EL (cell line): ENCODE measurements at places on chromosomes 7 and 10.

GRCh38 chr10:45460235-45460878 is 86.3 kb downstream of the ALOX5 start:
- no peak for DNase-seq

GRCh38 chr10:131071721-131072120 is 239.8 kb downstream of the TCERG1L start:
- no peak for DNase-seq

GRCh38 chr7:101985057-101985902 is 167.9 kb downstream of the CUX1 start:
- DNase-seq, result no peak

- no peak for DNase-seq
These were observed 91.3 kb downstream of the CYTH3 start for GRCh38 chr7:6181136-6181535.

DNA sequence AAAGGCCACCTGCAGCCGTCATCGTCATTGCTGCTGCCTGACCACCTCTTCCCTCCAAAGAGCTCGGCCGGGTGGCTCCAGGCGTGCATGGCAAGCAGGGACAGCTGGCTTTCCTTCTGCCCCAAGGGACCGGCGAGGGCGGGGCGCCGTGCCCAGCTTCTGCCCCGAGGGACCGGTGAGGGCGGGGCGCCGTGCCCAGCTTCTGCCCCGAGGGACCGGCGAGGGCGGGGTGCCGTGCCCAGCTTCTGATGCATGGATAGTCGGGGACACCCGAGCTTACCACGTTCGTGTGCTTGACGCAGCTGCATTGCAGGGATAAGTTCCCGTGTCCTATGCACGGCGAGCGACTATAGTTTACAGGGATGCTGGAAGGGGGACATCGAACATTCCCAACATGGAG is 27.0 kb downstream of the CFAP46 start:
- no peak for DNase-seq

- peak; percentile 19 for DNase-seq
These were observed 106.9 kb upstream of the RHEB start for GRCh38 chr7:151626422-151627115.

DNA sequence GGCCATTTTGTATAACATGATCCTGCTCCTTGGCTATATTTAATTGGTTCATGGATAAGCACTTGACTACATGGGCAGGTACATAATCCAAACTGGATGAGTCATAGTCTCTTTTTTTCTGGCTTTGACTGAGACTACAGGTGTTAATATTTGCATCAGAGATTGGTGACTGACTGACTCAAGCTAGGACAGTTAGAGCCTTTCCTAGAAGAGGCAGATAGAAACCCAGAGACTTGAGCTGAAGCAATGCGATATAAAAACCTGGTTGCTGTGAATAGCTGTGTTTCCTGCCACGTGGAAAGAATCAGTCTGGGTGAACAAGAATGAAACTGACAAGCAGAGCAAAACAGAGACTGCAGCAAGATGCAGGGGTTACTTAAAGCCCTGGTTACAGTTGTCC is 81.0 kb downstream of the SAMD9 start:
- no peak for DNase-seq

DNA sequence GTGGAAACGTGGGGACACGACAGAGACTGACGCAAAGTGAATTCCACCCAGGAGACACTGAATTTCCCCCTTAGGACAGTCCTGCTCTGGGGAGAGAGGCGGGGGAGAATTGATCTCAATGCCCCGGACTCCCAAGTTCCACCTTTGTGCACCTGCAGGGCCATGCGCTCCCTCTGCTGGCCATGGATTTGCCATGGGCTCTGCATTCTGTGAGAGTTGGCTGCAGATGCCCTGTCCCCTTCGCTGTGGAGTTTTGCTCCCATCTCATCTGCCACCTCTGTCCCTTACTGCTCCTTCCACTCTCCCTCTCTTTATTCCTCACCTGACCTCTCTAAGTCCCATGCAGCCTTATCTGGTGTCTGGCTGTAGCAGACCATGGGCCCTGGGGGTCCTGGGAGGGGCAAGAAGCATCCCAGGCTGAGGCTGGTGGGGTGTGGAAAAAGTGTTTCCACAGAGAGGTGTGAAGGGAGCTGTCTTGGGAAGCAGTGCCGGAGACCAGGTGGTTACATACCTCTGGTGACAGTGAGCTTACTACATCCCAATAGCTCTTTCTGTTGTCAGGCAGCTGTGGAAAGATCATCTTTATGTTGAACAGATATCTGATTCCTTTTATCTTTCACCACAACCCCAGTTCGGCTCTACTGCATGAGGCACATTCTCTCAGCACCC is 14.3 kb downstream of the GHRHR start:
- no peak for DNase-seq

DNA sequence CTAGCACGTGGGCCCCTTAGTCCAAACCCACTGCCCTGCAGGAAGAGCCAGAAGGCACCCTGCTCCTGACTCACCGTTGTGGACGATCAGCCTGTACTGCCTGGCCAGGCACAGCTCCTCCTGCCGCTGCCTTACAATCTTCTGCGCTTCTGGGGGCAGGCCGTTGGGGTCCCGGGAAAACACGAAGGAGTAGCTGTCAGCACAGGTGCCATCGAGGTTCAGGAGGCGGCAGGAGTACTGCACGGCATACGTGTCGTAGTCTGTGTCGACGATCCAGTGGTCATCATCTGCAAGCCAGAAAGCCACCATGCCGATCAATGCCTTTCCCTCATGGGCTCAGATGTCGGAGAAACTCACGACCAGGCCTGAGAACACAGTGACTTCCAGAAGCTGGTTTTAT is 7.3 kb downstream of the RBP4 start:
- DNase-seq, result no peak

DNA sequence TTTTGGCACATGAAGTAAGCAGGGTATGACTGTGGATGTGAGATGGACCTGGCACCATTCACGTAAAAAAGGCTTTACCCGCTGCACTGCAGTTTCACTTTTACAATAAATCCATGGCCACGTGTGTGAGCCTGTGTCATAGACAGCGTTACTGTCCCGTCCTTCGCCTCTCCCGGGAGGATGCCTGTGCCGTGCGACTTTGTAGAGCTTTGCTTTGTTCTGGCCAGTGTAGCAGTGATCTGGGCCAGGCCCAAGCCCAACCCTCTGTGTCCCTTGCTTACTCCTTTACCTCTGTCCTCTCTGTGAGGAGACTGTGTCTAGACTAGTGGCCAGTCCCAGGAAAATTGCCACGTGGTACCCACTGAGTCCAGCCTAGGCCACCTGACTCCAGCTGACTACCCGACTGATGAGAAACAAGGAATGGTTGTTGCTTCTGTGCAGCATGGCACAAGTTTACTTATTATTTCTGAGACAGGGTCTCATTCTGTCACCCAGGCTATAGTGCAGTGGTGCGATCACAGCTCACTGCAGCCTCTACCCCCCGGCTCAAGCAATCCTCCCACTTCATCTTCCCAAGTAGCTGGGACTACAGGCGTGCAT is 48.1 kb downstream of the JAKMIP3 start:
- no peak for DNase-seq

DNA sequence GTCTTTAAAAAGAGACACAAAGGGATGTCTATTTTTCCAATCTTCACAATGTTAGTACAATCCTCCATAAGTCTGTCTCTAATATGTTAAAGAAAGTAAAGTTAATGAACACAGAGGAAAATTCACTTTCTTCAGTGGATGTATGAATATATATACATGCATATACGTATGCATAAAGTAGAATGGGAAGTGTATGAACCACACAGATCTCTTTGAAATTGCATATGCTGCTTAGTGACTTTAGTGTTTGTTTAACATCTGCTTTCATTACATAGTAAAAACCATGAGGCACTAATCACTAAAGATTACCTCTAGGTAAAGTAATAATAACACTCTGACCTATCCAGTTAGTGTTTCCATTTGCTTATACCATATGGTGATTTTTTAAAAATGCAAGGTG is 451.2 kb downstream of the SEMA3D start:
- DNase-seq, result no peak

DNA sequence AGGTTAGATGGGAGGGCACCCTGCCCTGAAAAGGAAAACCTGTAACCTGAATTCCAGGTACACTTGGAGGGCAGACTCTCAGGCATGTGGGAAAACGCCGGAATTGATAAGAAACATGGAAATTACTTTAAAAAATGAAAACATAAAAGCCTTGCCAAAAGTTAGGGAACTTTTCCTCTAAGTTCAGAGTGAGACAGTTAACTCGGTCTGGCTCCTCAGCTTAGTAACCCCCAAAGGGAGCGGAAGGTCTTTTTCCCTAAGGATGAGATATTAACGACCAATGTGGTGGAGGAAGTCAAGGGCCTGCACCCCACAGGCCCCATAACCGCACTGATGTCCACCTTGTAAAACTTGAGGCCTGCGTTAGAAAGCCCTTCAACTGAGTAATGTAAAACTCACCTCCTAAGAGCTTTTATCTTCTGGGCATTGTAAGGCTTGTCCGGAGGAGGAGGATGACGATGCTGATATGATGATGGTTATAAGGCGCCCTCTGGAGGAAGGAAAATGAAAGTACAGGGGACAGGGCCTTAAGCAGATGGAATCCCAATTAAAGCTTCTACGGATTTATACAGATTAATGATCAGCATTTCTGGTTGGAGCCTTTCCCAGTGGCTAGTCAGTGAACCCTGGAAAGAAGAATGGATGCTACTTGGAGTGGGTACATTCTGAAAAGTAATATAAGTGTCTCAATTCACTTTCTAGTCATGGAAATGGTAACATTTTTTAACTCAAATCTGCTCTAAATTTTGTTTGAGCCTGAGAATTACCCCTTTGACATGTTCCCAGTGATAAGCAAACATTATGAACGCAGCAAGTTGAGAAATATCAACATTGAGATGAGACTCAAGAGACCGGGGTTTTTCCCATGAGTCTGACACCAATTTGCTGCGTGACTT is 694 bp downstream of the COL1A2 start:
- DNase-seq, result peak; percentile 87

DNA sequence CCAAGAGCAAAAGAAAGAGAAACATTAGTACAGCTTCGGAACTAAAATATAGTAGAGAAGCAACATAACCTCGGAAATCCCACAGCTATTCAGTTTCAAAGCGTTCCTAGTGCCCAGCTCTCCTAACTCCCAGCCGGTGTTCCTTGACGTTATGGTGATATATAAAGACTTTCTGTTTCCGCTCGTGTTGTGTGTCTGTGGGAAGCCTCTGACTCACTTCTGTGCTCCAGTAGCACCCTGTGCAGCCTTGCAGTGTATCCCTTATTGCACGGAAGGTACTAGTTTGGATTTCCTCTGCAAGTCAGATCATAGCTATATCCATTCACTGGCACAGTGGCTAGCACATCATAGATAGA is 535 bp downstream of the ASAH2B start:
- peak; percentile 78 for DNase-seq

- peak; percentile 97 for DNase-seq
These were observed 29.5 kb upstream of the ANKRD2 start for GRCh38 chr10:97543025-97543546.

DNA sequence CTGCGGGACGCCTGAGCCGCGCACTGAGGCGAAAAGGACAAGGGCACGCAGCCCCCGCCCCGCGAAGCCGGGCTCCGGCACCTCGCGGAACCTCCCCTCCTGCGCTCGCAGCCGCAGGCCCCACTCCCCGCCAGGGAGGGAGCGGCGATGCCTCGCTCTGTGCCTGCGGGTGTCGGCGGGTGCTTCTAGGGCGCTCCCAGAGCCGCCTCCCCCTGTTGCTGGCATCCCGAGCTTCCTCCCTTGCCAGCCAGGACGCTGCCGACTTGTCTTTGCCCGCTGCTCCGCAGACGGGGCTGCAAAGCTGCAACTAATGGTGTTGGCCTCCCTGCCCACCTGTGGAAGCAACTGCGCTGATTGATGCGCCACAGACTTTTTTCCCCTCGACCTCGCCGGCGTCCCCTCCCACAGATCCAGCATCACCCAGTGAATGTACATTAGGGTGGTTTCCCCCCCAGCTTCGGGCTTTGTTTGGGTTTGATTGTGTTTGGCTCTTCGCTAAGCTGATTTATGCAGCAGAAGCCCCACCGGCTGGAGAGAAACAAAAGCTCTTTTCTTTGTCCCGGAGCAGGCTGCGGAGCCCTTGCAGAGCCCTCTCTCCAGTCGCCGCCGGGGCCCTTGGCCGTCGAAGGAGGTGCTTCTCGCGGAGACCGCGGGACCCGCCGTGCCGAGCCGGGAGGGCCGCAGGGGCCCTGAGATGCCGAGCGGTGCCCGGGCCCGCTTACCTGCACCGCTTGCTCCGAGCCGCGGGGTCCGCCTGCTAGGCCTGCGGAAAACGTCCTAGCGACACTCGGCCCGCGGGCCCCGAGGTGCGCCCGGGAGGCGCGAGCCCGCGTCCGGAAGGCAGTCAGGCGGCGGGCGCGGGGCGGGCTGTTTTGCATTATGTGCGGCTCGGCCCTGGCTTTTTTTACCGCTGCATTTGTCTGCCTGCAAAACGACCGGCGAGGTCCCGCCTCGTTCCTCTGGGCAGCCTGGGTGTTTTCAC is 519 bp downstream of the ITGB8 start:
- peak; percentile 33 for DNase-seq

DNA sequence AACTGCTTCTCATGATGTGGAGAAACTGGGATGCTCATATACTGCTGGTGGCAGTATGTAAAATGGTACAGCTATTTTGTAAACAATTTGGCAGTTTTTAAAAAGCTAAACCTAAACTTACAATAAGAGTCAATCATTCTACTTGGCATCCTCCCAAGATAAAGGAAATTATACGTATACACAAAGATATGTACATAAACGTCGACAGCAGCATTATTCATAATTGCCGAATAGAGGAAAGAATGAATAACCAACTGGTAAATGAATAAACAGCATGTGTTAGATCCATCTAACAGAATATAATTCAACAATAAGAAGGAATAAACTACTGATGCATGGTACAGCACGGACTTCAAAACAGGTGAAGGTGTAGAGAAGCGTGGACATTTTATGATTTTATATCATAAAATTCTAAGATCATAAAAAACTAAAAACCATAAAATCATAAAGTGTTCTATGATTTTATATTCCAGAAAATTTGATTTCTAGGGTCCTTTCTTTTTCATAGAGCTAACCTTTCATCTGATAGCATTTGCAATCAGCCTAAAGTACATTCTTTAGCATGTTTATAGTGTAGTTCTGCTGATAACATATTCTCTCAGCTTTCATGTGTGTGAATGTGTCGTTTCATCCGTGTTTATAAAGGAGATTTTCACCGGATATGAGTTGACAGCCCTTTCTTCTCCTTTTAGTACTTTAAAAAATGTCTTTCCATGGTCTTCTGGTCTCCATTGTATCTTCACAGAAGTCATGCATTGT is 261.5 kb downstream of the DIP2C start:
- DNase-seq, result no peak

GRCh38 chr7:123075838-123076467 is 80.5 kb upstream of the TAS2R16 start:
- no peak for DNase-seq

- DNase-seq, result no peak
These were observed 51.3 kb upstream of the GSAP start for GRCh38 chr7:77467408-77467807.

GRCh38 chr10:100372415-100373297 is 25.6 kb downstream of the SCD start:
- no peak for DNase-seq

DNA sequence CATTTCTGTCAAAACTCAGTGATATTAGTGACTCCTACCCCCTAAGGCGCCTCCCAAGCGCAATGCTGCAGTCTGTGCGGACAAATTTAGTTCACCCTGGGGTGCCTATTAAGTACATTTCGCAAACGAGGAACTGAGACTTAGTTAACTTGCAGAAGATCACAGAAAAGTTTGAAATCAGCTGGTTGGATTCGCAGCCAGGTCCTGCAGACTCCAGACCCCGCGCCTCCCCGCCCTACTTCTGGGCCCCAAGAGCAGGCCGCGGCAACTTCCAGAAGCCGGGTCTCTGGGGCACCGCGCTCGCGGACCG is 588 bp downstream of the CYREN start:
- DNase-seq, result no peak

GRCh38 chr10:62062028-62062427 is 160.5 kb downstream of the ARID5B start:
- no peak for DNase-seq
